ENCODE measurements at places on chromosomes 4 and X.

GRCh38 chr4:78756776-78757175, 19.4 kb upstream of the BMP2K start:
- DNase-seq = no peak

- DNase-seq = no peak
These were observed 18.9 kb downstream of the RPS4X start for GRCh38 chrX:72258174-72258573.

- no peak for DNase-seq
These were observed 177.4 kb upstream of the LEF1 start for GRCh38 chr4:108345862-108346817.

- no peak for DNase-seq
These were observed 70.3 kb downstream of the RAB28 start for GRCh38 chr4:13413729-13414437.

DNA sequence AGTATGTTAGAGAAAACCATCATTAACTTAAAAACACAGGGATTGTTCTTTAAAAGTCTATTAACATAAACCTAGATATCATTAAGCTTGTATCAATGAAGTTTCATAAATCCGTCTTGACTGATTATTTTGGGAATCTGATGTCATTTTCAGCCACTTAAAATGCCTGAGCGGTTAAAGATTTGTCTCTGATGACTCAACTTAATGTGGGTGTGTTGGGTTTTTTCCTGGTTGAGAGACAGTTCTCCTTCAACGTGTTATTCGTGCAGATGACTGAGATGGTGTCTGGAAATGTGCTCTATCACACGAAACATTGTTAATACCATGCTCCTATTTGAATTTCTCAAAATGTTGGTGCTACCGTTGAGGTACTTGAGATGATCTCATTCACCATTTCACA, 227.3 kb upstream of the TENM3 start:
- no peak for DNase-seq

DNA sequence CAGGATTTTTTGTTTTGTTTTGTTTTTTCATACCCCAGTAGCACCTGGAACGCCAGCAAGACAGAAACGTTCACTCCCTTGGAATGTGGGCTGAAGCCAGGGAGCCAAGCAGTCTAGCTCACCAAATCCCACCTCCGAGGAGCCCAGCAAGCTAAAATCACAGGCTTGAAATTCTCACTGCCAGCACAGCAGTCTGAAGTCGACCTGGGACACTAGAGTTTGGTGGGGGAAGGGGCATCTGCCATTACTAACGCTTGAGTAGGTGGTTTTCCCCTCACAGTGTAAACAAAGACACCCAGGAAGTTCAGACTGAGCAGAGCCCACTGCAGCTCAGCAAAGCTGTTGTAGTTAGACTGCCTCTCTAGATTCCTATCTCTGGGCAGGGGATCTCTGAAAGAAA, 99.6 kb upstream of the FGF16 start:
- no peak for DNase-seq

DNA sequence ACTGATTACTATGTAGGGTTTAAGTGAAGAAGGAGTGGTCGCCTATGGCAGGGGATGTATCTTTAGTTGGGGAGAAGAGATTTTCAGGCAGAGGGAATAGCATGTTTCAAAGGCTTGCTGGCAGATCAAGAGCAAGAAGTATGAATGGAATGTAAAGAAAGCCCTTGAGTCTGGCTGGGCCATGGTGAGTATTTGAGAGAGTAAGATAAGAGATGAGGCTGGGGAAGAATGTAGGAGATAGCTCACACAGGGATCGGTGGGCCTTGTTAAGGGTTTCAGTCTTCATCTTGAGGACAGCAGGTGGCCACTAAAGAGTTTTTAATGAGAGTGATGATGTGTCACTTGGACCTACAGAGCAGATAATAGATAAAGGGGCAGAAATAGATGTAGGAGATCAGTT, 319.1 kb upstream of the RPS6KA3 start:
- DNase-seq = no peak

DNA sequence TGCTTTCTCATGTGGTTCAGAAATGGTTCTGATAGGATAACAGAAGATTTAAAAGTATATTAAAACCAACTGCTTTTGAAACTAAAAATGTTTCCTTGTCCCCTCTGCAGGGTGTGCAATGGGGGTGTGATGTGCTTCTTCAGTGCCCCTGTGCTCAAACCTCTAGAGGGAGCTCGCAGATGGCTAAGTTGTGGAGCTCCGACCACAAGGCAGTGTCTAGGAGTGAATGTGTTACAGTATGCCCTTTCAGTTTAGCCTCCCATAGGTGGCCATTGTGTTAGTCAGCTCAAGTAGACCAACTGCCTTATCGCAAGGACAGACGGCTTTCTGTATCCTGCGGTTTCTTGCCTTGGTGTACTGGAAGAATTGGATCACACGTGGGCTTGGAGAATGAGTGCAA, 130.5 kb downstream of the TENT5D start:
- no peak for DNase-seq

DNA sequence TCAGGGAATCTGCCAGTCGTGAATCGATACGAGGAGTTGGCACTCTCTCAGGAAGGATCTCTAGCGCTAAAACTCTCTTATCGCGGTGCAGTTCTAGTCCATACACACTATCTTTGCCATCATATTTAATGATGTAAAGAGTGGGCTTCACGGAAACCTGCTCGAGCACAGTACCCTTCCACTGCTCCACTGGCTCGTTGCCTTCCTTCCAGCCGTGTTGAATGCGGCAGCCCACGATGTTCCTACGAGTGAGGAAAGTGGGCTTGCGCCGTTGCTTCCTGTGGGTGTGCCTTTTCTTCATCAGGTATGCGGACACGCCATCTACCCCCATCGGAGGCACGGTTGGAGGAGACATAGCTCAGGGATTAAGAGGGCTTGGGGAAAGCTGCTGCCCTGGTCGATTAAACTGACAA, 661 bp downstream of the SPIN4 start:
- DNase-seq = no peak

DNA sequence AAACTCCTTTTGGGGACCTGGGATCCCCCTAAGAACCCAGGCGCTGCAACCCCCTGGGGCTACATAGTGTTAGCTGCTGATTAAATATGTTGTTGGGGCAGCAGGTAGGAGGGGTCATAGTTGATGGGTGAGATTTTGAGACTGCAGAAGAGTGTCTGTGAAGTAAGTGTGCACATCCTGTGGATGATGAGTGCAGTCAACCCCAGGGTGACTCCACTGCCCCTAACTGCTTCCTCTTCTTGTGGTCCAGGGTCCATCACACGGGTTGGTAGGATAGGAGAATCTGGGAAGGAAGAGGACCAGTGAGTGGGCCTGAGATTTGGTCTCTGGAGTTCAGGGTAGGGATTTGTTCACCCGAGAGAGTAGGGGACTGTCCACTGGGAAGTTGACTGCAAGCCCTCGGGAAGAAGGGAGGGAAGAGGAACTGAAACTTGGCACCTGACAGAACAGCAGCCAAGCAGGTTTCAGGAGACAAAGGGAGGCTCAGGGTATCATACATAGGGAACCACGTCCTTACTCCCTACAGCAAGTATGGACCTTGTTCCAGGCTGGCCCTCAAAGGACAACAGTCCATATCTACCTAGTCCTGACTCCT, 8.5 kb downstream of the DLG3 start:
- no peak for DNase-seq

DNA sequence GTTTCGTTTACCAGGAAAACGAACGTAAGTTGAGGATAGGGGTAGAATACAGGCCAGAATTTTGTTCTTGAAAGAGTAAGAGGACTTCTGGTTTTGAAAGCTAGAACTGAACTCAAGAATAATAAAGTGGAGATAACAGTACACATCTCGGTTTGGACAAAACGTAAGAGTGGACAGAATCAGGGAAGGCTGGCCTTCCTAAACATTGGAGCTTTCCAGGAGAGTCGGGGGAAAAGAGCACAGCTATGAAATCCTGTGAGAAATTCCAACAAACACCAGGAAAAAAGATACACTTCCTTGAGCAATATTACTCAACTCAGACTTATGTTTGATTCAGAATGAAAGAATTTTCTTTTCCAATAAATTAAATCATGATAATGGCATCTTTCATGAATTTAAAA, 1.2 kb downstream of the CTSO start:
- DNase-seq = no peak

DNA sequence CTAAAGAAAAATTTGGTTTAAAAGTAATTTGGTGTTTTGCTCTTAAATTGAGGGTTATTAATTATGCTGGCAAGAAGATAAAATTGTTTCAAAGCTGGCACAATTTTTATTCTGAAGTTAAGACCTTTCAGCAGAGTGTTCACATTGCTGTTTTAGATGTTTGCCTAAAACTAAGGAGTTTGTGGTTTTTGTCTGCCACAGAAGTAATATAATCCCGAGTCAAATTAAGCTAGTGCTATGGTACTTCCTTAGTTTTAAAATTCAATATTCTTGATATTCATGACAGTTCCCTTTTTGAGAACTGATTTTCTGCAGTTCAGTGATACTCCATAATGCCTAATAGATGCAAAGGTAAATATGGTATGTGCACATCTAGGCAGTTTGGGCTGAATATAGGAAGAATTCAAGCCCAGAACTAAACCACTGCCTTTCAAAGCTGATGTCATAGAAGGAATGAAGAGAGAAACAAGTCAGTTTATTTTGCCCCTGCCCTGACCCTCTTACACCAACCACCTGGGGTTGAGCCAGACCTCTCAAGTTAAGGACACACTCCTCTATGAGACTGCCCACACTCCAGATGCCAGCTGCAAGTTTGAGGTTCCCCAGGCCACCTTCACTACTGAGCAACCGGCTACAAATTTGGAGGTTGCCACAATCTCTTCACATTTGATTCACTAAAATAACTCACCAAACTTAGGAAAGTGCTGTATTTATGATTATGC, 32.1 kb upstream of the VEGFC start:
- no peak for DNase-seq

DNA sequence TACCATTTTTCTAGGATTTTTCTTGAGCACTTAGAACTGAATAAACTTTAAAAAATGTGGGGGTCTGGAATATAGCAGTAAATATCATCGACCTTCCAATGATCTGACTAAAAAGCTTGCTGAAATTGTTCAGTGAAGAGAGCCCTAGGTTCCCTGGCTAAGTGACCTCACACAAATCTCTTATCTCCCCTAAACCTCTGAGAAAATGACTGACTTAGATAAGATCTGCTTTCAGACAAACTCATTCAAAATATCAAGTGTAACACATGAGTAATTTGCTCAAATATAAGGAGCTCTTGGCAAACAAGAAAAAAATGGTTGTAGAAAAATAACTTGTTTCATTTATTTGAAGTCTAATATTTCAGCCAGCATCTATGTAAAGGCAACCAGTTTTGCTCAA, 441.7 kb upstream of the SLIT2 start:
- no peak for DNase-seq

DNA sequence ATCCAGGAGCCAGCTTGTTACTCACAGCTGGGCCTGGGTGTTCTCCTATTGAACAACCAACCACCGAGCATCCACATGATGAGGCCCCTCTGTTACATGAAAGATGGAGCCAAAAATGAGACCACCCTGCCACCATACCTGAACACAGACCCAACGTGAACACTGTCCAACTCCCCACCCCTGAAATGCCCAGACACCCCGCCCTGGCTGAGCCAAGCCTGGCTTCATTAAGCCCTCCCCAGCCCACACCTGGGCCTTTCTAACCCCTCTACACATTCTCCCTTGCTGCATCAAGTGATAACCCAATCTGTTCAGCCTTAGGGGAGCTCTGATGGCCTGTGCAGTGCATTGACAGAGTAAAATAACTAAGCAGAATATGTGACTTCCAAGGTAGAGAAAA, 80.7 kb downstream of the EVC start:
- no peak for DNase-seq

Measured in activated T-cell treated with anti-CD3 and anti-CD28 coated beads for 4 hours (primary cell).